ENCODE measurements at places on chromosomes 2 and 18.

GRCh38 chr18:48402953-48403352 is 6.2 kb downstream of the ZBTB7C start:
- no peak for DNase-seq

DNA sequence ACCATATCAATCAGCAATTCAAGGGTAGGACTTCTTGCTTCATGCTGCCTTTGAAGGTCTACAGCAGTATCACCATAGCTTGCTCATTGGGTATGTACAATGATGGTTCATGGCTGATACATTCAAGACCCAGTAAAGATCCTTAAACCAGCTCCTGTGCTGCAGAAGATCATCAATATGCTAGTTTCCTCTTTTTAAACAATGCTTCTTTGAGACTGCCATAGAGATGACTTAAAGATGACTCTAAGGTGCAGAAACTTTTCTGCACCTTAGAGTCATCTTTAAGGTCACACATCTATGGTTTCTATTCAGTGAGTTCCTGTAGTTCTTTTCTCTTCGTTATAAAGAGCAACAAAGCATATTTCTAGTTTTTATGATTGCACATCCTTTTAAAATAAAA is 102.8 kb upstream of the KLHL14 start:
- DNase-seq: no peak

DNA sequence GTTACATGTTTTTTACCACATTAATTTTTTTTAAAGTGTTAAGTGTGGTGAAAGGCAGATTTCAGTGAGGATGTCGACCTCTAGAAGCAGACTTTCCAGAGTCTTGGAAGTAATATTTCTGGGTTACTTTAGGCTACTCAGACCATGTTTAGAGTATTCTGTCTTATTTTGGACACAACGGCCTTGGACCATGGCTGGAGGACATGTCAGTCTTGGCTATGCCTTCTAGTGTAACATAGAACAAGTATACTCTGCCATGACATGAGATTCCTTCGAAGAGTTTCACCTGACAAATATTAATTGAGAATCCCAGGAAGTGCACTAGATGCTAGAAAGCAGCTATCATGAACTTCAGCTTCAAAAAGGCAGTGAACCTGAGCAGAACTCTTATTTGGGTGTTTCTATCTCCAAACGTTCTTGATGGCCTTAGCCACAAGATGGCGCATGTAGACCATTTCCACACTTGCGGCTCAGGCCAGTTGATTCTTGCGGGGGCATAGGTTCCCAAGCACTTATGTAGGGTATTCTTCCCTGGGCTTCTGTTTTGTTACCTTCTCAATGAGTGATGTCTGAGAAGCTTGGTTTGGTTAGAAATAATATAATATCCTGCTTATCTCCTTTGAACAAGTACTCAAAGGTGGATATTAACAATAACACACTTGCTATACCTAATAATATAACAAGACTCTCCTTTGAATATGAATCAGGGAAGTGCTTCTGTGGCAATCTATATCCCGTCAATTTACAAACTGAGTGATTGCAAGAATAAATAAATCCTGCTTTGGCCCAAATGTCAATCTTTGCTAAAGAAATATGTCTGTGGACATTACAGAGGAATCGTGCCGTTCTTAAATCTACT is 62.0 kb downstream of the CACNB4 start:
- no peak for DNase-seq

GRCh38 chr2:24225499-24226242 is 50.8 kb downstream of the FAM228A start:
- DNase-seq: no peak

DNA sequence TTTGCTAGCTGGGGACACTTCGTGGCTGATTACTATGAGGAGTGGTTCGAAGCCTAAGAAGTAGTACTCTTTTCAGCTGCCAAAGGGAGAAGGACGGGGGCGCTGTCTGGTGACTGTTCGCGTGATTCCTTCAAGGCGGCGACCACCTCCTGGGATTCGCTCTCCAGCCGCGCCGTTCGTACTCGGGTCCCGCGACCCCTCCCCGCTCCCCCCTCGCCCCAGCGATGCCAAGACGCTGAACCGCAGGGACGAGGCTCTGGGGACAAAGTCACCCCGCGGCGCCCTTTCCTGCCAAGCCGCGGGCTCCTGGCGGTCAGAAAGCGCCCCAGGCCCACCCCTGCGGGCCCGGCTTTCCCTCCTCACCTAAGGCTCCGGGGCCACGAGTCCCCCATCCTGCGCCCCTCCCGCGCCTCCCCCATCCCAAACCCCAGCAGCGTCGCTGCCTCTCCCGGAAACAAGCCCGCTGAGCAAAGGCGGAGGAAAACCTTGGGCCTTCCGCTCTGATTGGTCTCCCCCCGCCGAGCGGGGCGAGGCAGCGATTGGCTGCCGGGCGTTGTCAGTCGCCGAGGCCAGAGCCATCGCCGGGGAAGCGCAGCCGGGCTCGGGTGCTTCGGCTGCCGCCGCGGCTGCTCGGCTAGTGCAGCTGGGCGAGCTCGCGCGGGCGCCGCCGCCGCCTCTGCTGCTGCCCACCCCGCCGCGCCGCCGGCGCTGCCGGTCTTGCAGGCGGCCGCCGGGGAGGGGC is 404.3 kb downstream of the XIRP2 start:
- peak; percentile 79 for DNase-seq

GRCh38 chr18:77648411-77648810 is 398.8 kb downstream of the GALR1 start:
- no peak for DNase-seq

- no peak for DNase-seq
These were observed 26.6 kb upstream of the ITGA4 start for GRCh38 chr2:181430406-181431118.
